Left kidney (tissue), 8 donors: ENCODE measurements at places on chromosomes 12 and 14.

GRCh38 chr14:66998013-66998412 lies 191.2 kb upstream of the GARIN2 start:
- no peak for DNase-seq

- no peak for DNase-seq
Measured at GRCh38 chr14:40841886-40842285, 764.8 kb upstream of the LRFN5 start.

DNA sequence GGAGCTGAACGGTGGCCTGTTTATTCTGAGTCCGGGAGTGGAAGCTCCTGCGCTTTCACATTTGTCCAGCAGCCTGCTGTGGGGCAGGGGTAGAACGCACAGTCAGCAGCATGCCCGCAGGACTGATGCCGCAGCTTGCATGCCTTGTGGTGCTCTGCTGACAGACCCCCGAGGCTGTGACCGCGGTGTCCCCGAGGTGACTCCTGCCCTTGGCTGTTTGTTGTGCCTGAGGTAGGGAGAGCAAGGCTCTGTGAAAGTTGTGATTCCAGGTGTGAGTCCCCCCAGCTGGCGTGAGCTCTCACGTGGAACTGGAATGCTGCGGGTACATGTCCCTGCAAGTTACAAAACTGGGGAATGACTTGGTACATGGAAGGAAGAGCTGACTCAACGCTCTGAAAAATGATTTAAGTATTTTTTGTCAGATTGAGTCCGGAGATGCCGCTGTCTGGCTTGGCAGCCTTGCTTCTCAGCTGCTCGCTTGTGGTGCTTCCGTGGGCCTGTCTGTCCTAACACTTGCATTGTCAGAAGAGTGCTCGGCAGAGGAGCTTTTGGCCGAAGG lies 18.1 kb downstream of the MLXIP start:
- no peak for DNase-seq

GRCh38 chr12:82627799-82628198 lies 58.9 kb upstream of the TMTC2 start:
- no peak for DNase-seq

GRCh38 chr12:129169928-129170327 lies 316.6 kb downstream of the GLT1D1 start:
- no peak for DNase-seq

DNA sequence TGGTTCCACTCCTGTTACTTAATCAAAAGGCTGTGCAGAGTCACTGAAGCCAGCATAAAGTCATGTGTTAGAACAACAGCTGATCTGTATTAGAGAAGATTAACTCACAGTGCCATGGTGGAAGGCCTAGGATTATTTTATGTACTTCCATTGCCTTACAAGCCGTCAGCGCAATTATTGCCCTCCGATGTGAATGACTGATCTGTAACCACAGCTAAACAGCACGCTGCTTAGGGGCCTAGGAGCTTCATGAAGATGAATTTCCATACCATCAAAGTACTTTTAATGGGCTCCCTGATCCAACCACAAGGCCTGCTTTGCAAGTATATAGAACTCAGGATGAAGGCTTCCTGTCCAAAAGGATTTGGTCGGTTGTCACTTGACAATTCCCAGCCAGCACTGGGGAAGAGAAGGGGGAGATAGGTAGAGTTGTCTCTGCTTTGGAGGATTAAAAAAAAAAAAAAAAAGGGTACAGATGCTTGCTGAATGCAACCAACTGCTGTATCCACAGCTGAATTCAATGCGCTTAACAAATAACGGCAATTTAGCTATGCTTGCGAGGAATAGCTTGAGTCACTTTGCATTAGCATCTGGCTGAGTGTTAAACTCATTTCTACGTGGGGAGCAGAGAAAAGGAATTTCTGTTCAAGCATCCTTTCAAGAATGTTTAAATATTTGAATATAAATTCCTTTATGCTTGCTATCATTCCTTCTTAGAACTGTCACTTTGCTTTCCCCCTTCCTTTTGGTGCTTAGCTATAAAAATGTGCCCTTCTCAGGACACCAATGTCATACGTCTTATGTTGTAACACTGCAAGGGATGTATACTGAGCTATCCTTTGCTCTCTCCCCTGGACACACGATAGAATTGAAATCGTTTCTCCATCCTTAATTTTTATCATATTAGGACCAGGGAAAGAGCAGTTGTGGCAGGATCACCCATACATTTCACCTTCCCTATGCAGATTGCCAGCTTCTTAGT lies 387.8 kb downstream of the SOX5 start:
- no peak for DNase-seq

- DNase-seq, result no peak
Measured at GRCh38 chr14:50974118-50974517, 29.8 kb upstream of the PYGL start.

DNA sequence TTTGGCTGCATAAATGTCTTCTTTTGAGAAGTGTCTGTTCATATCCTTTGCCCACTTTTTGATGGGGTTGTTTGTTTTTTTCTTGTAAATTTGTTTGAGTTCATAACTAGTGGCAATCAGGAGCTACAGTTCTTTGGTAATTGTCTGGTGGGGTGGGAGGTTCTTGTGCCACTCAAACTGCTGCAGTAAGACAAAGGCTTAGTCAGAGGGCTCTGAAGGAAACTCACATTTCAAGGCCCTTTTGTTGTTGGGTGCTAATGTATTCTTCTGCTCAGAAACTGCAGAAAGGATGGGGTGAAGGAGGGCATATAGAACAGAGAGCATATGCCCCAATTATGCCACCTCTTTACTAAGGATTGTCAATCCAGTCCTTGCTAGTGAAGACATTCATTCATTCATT lies 21.9 kb downstream of the MYRFL start:
- DNase-seq, result no peak

- no peak for DNase-seq
Measured at GRCh38 chr14:72763892-72764291, 130.0 kb downstream of the DPF3 start.
